Ascending aorta (tissue), 2 donors: ENCODE measurements at places on chromosomes 3 and 15. TPM values are rescaled to one million over a fixed set of nuclear protein-coding genes. Genes with fewer than 3 reads are reported as not detected.

The ADGRG7 gene
- total RNA-seq = not detected

The CD276 gene
- total RNA-seq = 84.3 TPM

GRCh38 chr3:25748189-25748588 lies 35.1 kb downstream of the NGLY1 start:
- no peak for DNase-seq

The PCOLCE2 gene
- total RNA-seq = 58.1 TPM

DNA sequence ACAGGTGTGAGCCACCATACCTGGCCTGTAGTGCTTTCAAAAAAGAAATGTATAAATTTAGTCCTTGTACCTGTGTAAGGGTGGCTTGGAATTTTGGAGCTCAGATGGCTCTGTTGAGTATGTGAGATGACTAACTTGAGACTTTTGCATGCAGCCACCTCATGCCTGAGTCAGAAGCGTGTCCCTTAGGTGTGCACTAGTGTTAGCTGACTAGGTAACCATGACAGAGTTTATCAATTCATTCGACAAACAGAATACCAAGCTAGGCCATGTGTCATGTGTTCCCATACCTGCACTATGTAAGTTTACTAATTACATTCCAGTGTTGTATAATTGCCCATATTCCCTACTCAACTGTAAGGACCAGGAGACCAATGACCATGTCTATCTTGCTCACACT lies 4.0 kb upstream of the ZNF639 start:
- DNase-seq = no peak

The C3orf22 gene
- total RNA-seq = not detected

- DNase-seq = no peak
Measured at GRCh38 chr3:193599393-193599792, 6.4 kb downstream of the OPA1 start.

GRCh38 chr15:83999396-84000135 lies 236.0 kb upstream of the GOLGA6L4 start:
- no peak for DNase-seq

- DNase-seq = no peak
Measured at GRCh38 chr3:194447161-194447560, 39.6 kb downstream of the ATP13A3 start.

DNA sequence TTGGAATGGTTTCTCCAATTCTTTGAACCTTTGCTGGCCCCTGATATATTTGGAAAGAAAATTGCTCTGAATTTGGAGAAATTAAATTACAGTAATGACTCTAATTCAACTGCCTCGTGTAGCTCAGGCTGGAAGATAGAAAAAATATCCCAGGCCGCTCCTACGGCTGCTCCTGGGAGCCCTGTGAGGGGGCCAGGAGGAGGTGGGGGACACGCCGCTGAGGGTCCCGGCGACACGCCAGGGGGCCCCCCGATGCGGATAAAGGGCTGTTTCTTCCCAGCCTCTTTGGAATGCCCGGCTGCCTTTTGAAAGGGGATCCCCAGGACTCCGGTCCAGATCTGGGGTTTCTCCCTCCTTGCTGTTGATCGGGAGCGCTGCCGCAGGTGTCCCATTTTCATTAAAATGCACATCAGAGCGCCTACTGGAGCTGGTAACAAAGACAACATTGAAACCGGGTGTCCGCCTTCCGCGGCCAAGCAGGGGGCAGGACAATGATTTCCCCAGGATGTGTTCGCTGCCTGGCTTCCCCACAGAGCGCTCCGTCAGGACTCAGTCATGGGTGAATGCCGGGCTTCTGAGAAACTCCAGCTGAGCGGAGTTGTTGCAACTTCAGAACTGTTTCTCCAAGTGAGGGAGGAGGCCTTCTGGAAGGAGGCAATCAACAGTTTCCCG lies 200.1 kb upstream of the KBTBD8 start:
- no peak for DNase-seq

DNA sequence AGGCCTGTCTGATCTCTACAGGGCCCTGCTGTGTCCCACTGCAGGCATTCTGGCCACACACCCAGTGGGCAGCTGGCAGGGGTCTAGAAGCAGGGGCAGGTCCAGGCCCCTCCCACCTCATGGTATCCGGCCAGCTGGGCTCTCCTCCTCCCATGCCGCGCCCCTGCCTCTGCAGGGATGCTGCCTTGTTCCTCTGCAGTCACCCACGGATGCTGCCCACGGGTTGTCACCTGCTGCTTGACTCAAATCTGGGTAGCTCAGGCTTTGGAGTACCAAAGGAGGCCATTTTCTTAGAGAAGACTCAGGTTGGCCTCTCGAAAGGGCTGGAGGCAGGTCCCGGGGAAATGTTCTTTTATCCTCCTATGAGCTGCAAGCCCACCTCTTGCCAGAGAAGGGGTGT lies 25.0 kb downstream of the EFCAB12 start:
- no peak for DNase-seq

- DNase-seq = no peak
Measured at GRCh38 chr3:11635680-11636393, 7.9 kb downstream of the VGLL4 start.

DNA sequence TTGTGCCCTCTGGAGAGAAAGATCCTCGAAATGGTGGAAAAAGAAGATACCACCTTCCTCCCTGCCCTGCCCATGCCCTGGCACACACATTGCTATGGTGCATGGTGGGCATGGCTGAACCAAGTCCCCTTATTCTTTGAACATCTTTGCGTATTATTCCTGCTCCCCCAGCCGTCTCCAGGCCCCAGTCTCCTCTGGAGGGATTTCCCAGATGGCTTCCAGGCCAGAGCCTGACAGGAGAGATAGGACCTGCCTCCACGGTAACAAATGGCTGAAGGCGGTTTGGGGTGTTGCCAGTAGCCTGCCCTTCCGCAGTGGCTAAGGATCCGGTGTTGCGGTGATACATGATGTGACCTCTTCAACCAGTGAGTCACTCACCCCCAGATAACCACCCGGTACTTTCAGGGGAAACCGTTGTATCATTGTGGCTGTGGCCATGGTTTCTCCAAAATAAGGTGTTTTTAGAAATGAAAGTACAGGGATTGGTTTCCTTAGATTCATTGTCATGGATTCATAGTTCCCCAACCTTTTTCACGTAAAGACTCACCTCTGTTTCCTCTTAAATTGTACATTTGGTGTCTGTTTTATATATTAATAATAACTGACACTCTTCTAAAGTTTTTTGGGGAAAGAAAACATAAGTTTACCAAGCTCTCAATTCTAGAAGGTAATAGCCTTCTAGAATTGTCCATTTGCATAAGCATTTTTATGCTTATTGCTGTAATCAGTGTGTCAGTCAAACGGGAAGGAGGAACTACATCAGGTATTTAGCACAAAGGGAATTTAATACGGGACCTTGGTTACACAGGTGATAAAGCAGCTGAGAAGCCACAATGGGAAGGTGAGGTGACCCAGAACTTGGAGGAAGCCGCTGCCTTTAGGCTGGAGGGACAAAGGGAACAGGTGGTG lies 25.9 kb downstream of the SMAD3 start:
- peak; percentile 78 for DNase-seq

- peak; percentile 81 for DNase-seq
Measured at GRCh38 chr15:48671103-48672022, 25.9 kb upstream of the FBN1 start.
